ENCODE measurements at places on chromosomes 5 and 9.

DNA sequence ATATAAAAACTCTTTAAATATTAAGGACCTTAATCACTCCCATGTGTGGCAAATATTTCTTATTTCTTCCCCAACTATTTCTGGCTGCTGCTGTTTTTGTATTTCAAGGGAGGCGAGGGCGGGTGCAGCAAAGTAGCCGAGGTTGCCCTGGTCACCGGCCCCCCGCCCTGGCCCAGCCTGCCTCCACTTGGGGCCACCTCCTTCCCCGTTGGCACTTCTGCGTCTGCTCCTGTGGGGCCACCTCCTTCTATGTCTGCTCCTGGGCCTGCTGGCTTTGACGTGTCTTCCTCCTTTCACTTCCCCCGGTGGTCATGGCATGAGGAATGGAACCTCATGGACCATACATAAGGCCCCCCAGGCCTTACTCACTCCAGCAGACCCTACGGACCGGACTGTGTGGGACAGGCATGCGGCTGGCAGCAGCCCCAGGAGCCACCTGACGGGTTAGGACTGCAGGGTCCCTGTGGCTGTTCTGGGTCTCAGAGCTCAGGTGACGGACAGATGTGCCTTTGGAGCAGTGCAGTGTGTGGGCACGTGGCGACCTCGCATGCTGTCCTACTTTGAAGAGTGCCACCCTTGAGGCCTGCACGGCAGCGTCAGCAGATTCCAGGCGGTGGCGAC lies 5.8 kb upstream of the ENTPD8 start:
- no peak for DNase-seq

DNA sequence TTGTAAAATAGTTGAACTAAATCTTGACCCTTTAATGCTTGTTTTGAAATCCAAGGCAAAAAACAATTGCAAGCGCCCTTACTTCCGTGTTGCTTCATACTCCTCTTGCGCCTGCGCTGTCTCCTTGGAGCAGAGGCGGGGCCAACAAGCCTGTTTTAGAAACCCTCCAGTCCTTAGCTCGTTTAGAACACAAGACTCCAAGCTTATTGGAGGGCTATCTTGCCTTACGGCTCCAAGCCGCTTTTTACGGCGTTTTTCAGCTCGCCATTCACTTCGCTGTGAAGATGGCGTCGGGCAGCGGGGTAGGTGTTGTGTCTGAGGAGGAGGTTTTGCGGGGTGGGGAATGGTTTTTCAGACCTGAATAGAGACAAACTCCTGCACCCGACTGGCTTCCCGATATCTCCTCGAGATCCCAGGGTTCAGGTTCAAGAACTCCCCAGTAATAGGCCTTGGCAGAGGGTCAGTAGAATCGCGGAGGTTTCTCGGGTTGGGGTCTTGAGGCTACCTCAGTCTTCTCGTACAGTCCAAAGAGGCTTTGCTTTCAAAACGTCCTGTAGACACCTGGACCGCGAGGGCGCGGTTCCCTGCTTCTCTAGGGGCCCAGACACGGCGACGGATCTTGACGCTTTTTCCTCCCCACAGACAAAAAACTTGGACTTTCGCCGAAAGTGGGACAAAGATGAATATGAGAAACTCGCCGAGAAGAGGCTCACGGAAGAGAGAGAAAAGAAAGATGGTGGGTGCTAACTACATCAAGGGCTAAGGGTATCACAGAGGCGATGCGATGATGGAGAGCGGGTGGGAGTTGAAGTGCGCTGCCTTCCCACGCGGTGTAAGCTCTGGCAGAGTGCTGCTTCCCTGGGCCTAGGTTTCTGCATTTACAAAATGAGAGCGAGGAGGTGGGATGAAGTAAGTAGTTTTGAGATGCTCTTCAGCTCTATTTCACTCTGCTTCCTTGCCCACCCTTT lies at the start of gene ZMAT2:
Gene ZMAT2 (plus strand): TSS at position 271 of the 968 bp plus-strand sequence. CDS start 14 bp downstream, at position 285.
- DNase-seq = peak; percentile 99

- no peak for DNase-seq
Observed at GRCh38 chr9:113421726-113422125, 11.2 kb downstream of the C9orf43 start.

DNA sequence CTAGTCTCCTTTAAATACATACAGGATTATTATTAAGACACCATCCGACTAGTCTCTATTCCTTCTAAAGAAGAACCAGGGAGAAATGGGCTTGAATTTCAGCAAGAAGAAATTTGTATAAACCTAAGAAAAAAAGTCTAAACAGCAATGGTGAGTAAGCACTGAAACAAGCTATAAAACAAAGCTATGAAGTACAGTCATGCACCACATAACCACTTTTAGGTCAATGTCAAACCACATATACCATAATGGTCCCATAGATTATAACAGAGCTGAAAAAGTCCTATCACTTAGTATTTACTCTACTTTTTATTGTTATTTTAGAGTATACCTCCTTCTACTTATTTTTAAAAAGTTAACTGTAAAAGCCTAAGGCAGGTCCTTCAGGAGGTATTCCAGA lies 102.0 kb upstream of the NFIB start:
- DNase-seq = no peak

GRCh38 chr5:126450346-126450745 lies 27.1 kb downstream of the GRAMD2B start:
- no peak for DNase-seq

DNA sequence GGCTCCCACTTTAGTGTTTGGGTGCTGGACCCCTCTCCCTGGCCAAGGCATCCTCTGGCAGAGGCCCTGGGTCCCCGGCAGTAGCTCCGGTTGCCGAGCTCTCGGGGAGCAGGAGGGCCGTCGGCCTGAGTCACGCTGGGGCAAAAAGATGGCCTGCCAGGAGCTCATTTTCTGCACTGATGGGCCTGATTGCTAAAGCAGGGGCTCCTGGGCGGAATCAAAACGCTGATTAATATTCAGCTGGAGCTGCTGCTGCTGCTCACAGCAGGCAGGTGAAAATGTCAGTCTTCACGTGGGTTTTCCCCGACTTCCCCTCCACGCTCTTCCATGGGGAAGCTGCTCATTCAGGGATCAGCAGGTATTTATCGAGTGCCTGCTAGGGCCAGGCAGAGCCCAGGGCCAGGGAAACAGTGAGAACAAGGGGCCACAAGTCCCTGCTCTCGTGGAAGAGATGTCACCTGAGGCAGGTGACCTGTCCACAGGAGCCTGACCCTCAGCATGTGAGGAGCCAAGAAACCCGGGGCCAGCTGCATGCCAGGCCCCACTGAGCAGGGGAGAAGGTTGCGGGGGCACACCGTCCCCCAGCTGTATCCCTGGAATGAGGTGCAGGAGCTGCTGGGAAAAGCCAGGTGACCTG lies 22.1 kb downstream of the LAMC3 start:
- no peak for DNase-seq

GRCh38 chr9:17251100-17251499 lies 116.3 kb downstream of the CNTLN start:
- no peak for DNase-seq

- DNase-seq = no peak
Observed at GRCh38 chr9:70549926-70550325, 135.5 kb upstream of the KLF9 start.

- no peak for DNase-seq
Observed at GRCh38 chr9:36720043-36720442, 147.3 kb downstream of the MELK start.

GRCh38 chr5:139094154-139095131 lies 103.7 kb downstream of the SIL1 start:
- no peak for DNase-seq

DNA sequence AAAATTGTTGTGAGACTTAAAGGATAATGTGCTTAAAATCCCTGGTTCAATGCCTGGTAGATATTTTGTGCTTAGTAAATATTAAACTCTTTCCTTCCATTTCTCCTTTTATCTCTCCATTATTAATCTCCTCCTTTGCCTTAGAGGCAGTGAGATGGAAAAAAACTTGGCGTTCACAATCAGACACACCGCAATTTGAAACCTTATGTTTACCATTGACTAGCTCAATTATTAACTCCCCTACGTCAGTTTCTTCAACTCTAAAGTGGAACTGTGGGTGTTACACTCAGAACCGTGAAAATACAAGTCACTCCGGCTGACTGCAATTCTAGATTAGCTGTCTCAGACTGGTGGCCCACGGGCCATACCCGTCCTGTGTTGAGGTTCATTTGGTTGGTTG lies 327.2 kb downstream of the DEPDC1B start:
- no peak for DNase-seq
